ENCODE measurements at places on chromosomes 1 and 21.

DNA sequence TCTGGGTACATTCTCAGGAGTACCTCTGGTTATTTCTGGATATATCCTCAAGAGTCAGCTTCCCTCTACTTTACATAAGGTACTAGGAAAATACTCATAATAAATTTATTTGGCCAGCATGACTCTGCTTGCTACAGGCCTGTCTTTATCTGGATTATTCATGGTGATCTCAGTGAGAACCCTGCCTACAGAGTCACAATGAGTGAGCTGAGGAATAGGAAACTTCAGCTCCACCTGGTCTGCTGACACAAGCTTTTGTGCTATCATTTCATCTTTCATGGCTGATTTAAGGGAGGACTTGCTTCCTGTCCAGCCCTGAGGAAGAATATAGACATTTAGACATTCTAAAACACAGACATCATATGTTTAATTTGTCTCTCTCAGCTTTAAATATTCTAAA, 19.5 kb upstream of the SUCO start:
- no peak for DNase-seq

DNA sequence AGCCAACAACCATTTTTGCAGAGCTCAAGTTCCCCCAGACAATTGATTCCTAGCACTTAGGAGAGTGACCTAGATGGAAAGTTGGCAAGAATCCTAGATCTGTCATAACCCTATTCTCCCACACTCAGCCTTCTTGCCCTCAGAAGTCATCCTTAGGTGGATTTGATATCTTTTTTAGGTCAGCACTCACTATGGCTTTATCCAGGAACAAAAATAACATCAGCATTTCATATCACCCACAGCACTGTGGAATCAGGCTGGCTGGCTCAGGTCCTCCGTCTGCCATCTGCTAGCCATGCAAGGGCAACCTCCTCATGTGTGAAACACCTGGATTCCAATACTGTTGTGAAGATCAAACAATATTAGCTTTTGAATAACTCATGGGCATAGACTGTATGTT, 6.0 kb downstream of the DPT start:
- DNase-seq: no peak

- DNase-seq: no peak
Measured at GRCh38 chr1:96360036-96360795, 361.4 kb upstream of the PTBP2 start.

GRCh38 chr1:203768256-203768655, 3.3 kb downstream of the LAX1 start:
- no peak for DNase-seq

- DNase-seq: peak; percentile 9
Measured at GRCh38 chr1:2378441-2378851, 12.9 kb downstream of the MORN1 start.

- DNase-seq: no peak
Measured at GRCh38 chr1:157925419-157926166, 67.9 kb upstream of the KIRREL1 start.

DNA sequence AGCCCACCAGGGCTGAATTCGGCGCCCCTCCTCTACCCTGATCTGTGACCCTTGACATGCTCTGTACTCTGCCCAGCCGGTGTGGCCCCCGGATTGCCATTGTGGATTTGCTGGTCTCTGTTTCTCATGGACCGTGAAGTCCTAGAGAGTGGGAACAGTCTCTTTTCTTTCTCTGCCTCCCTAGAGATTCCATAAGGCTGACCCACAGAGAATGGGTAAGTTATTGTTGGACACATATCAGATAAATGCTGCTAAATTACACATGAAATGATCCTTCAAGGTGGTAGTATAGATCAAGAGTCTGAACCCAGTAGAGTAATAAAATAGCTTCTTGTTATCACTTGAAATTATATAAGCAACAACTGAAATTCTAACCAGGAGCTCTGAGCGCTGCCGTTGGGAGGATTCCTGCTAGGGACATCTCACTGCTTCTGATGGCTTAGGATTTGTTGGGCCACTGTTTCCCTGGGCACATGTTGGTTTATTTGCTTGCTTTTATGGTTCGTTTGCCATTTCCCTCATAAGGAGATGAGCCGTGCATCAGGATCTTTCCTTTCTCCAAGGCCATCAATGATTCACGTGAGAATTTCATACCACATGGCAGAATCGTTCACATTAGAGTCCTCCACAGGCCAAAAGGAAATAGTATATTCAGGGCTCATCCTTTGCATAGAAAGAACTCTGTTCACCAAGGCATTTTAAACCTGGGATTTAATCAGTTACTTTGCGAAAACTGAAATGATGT, 111.9 kb downstream of the ZBTB18 start:
- DNase-seq: no peak

DNA sequence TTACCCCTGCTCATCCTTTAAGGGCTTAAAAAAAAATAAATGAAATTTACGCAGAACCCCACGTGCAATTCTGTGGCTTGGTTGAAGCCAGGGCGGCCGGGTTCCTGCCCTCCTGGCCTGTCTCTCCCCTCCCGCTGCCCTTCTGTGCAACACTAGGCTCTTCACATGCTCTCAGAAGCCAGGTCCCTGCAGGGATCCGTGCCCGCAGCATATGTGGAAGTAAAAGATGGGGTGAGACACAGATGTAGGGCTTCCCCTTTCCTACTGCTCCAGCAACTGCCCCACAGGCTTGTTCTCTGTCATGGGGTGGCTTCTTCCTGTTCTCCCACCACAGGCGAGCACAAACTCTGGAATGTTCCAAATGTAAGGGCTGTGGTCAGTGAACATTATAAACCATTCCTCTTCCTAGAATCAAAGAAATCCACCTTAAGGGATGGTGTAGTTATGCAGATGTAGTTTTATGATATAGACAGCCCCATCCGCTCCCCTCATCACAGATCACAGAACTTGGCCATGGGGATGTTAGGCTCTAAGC, 535.4 kb downstream of the KIF26B start:
- no peak for DNase-seq

GRCh38 chr1:222940906-222941305, 126.1 kb downstream of the DISP1 start:
- DNase-seq: no peak

GRCh38 chr1:227888404-227889046, 59.2 kb downstream of the WNT9A start:
- no peak for DNase-seq

DNA sequence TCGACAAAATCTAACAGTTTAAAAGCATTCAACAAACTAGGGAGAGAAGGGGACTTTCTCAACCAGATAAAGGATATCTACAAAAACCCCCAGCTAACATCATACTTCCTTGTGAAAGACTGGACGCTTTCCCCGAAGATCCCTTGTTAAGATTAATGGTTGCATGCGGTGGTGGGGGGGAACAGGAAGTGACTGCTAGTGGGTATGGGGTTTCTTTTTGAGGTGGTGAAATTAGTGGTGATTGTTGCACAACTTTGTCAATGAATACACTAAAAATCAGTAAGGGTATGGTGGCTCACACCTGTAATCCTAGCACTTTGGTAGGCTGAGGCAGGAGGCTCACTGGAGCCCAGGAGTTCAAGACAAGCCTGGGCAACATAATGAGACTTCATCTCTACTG, 26.9 kb upstream of the EYA3 start:
- no peak for DNase-seq

- DNase-seq: no peak
Measured at GRCh38 chr1:206580438-206581113, 31.7 kb downstream of the EIF2D start.

- no peak for DNase-seq
Measured at GRCh38 chr21:34802180-34802899, 133.5 kb downstream of the CLIC6 start.

DNA sequence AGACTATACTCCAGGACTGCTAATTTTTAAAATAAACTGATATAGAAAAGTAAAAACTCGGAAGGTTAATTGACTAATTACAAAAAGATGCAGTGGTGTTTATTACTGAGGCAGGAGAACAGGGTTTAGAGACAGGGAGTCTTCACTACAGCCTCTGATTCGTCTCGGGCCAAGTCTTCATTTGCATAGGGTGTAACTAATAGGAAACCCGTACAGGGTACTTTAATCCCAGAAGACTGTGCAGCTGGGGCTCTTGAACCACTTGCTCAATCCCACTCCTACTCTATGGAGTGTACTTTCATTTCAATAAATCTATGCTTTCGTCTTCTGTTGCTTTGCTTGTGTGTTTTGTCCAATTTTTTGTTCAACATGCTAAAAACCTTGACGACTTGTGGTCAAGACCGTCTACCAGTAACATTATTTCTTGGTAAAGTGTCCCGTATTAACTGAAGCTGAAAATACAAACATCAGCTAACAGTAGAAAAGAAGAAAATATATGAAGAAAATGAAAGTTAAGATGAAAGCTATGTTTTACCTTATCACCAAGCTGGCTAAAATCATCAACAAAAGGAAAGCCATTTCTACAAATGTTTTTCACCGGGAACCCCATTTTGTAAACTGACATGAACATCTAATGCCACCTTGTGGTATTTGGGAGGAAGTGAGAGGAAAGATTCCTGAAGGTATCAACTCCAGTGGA, 8.0 kb downstream of the SDHB start:
- DNase-seq: peak; percentile 35

DNA sequence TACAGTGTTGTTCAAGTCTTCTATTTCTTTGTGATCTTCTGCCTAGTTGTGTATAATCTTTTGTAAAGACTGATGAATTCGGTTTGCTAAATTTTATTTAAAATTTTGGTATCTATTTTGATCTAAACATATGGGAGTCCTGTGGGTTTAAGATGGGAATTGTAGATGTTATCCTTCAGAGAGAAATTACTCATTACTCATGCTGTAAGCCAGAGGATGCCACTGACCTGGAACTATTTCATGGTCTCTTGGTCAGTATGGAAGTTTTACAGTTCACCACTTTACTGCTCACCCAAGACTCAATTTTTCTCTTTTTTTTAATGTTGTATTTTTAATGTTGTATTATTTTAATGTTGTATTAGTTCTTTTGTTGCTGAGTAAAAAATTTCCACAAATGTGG, 138.6 kb upstream of the B3GALT2 start:
- DNase-seq: no peak

- DNase-seq: peak; percentile 80
Measured at GRCh38 chr1:179955287-179955680, 674 bp downstream of the CEP350 start.

DNA sequence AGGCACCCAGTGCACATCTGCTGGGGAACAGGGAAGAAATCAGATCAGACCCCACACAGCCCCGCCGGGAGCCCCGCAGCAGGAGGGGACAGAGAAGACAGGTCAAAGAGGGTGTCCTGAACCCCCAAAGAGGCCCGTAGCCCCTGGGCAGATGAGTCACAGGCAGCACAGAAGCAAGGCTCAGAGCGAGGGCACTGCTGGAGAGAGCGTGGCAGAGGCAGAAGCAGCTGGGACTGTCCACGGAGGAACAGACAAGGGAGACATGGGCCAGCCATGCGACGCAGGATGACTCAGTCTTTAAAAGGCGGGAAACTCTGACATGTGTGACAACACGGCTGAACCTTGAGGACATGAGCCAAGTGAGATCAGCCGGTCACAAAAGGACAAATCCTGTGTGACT, 14.5 kb upstream of the PRDM16 start:
- no peak for DNase-seq

DNA sequence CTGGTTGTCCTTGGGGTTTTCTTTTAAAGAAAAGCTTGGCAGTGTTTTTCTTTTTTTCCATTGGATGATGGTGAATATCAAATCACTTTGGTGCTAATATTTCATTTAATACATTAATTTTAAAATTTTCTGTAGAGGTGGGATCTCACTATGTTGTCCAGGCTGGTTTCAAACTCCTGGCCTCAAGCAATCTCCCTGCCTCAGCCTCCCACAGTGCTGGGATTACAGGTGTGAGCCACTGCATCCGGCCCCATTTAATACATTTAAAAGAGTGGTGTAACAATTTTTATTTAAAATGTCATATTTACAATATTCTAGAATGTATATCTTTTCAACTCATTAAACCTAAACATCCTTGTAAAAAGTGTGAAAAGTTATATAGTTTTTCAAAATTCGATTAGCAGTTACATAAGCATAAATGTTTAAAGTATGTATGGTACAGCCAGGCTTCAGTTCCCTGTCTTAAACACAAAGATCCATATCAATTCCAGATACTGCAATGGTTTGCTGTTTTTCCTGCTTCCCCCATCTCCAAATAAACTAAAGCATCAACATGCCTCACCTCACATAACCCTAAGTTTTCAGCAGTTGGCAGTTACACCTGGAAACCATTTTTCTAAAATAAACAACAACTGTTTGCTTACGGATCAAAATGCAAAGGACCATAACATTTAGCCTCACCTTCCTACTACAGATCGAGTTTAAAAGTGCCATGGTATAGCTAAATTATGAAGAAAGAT, 8.9 kb upstream of the LGALS8 start:
- peak; percentile 89 for DNase-seq

DNA sequence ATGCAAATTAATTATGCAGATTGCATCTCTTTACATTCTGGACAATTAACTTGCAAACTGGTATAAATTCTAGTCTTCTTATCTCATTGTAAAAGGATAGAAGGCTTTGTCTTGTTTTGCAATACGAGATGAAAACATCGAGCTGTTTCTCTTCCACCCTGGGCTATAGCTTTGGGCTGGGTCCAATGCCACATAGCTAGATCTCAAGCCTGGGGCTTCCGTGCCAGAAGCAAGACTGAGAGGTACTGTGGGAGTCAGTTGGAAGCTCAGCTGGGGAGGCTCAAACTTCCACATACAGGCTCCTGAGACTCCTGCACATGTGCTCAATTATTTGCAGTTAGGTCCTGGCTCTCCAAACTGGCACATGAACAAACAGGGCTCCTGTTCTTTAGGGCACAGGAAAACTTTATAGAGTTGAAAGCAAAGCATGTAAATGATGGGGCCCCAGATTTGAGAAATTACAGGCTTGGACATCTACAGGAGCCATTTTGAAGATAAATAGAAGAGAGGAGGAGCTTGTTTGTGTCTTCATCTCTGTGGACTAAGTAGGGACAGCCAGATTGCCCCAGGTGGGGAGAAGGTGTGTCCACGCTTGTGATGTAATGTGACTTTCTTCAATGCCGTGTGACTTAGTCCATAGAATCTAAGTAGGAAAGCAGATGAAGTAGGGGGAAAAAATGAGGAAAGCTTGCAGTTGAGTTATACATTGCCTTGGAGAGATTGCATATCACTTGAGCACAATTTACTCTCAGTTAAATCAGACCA, 65.9 kb upstream of the SIPA1L2 start:
- DNase-seq: no peak

GRCh38 chr1:203512848-203513584, 19.1 kb downstream of the OPTC start:
- no peak for DNase-seq

DNA sequence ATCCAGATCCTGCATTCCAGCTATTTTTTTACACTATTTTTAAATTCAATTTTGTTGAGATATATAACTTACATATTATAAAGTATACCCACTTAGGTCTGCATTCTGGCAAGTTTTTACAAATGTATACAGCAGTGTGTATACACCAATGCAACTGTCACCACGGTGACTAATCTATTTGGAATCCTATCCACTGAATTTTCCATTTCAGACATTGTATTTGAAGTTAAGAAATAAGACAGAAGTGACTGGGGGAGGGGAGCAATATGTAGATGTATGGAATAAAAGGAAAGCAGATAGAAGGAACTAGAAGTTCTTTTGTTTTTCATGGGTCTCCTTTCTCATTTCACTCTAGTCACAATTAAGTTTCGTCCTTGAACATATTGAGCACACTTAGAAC, 431.5 kb upstream of the CHRM3 start:
- DNase-seq: no peak
